OCI-LY7 (cell line): ENCODE measurements at places on chromosomes 16 and 17. TPM values are rescaled to one million over a fixed set of nuclear protein-coding genes. Genes with fewer than 3 reads are reported as not detected.

DOC2A gene
- 0.31 and 0.91 TPM in 2 replicates for total RNA-seq

KCNJ12 gene
- 0.17 and 0.22 TPM in 2 replicates for total RNA-seq

MRPL12 gene
- total RNA-seq: 143 and 189 TPM in 2 replicates

ALDOC gene
- 25.7 and 46.2 TPM in 2 replicates for total RNA-seq

PRKCB gene
- total RNA-seq: 44.5 and 51.6 TPM in 2 replicates

NT5M gene
- 14.0 and 16.2 TPM in 2 replicates for total RNA-seq

CES5A gene
- not detected in 2 replicates for total RNA-seq

CTRB1 gene
- not detected in 2 replicates for total RNA-seq

NKIRAS2 gene
- total RNA-seq: 32.8 and 38.1 TPM in 2 replicates
